ENCODE measurements at places on chromosomes 13 and 19. TPM values are rescaled to one million over a fixed set of nuclear protein-coding genes. Genes with fewer than 3 reads are reported as not detected.

Gene MYH14
- total RNA-seq: not detected

Gene ZIC5
- total RNA-seq: not detected

Gene MCF2L
- 8.7 TPM for total RNA-seq

Gene KCTD4
- total RNA-seq: not detected

Gene GPR12
- total RNA-seq: not detected

Gene ZNF415
- total RNA-seq: 3.2 TPM

Gene ZNF708
- total RNA-seq: 11.8 TPM

Gene ANGPTL8
- total RNA-seq: not detected

Gene PSG7
- total RNA-seq: not detected

Gene WBP4
- total RNA-seq: 16.2 TPM

Gene KLF5
- total RNA-seq: 4.6 TPM

Gene ZNF418
- 4.6 TPM for total RNA-seq

Gene ZNF296
- 3.1 TPM for total RNA-seq

Gene SPC24
- total RNA-seq: 59.6 TPM

Gene TNFSF9
- 0.57 TPM for total RNA-seq

Gene TCF3
- 133 TPM for total RNA-seq

Gene DACT3
- total RNA-seq: 2.9 TPM

- no peak for DNase-seq
Measured at GRCh38 chr19:44925114-44925891, 10.9 kb downstream of the APOC1 start.

GRCh38 chr13:112248406-112248760 lies 127.8 kb upstream of the SPACA7 start:
- no peak for DNase-seq

DNA sequence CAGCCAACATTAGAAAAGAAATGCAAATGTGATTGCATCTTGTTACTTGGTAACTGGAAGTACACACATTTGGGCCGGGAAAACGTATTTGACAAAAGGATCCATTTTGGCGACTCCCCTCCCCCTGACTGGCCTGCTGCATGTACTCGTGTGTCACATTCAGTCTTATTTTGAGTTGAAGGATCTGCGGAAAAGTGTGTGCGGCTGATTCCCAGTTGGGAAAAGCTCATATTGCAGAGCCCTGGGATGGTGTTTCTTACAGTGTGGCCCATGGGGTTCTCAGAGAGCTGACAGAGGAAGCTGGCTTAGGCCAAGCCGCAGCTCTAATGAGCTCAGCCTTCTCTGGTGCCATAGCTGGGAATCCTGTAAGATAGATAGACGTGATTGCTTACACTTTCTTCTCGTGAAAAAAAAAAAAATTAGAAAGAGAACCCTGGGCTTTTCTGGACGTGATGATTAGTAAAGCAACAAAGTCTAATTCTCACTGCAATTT lies 170.3 kb upstream of the ARGLU1 start:
- DNase-seq: no peak

GRCh38 chr13:59250336-59251189 lies 913.2 kb downstream of the DIAPH3 start:
- DNase-seq: no peak

DNA sequence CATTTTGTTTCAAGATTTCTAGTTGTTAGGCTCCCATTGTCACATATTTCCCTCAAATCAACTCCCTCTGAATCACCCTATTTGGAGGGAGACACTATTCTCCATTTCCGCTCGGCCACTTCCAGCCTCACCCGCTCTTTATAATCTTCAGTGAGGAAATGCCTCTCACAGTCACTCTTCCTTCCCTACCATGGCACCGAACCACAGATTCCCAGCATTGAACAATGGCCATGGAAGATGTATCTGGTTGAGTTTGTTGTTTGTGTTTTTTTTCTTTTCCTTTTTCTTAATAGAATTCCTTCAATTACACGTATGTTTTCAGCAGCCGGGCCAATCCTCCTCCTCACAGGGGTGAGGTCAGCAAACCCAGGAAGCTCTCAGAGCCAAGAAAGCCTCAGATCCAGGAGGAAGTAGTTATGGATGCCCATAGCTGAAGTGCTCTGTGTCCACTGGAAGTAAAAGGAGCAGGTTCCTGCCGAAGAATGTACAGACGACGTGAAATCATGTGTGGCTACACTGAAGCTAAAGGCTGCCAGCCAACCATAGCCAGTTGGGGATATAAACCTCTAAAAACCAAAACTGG lies 472.1 kb downstream of the FOXO1 start:
- no peak for DNase-seq

GRCh38 chr19:2982983-2983350 lies 5.6 kb downstream of the TLE6 start:
- no peak for DNase-seq

- peak; percentile 36 for DNase-seq
Measured at GRCh38 chr19:13095393-13095784, 7.3 kb downstream of the LYL1 start.

- no peak for DNase-seq
Measured at GRCh38 chr13:113488283-113488682, 2.2 kb downstream of the DCUN1D2 start.

- DNase-seq: no peak
Measured at GRCh38 chr13:113901231-113901630, 37.4 kb upstream of the GAS6 start.

GRCh38 chr19:31266196-31266595 lies 83.0 kb downstream of the TSHZ3 start:
- DNase-seq: no peak

GRCh38 chr19:7917267-7918061 lies 2.7 kb upstream of the SNAPC2 start:
- DNase-seq: peak; percentile 79

GRCh38 chr19:46369817-46370216 lies 22.9 kb downstream of the PPP5C start:
- DNase-seq: peak; percentile 45

GRCh38 chr13:112441226-112441625 lies 65.1 kb downstream of the SPACA7 start:
- DNase-seq: no peak

DNA sequence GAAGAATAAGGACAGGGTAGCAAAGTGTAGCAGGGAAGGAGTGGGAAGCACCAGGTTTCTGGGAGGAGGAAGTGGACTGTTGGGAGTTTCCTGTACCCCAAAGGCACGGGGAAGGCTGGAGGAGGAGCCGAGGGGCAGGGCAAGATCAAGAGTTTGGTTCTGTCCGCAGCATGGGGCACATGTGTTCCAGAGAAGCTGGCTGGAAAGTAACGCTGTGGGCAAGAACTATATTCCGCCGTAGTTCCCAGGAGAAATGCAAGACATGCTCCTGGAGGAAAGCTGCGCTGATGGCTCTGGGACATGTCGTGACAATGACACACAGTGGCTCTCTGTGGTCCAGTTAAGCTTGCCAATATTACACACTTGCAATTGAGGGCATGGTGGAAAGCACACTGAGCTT lies 51.7 kb upstream of the KPNA3 start:
- no peak for DNase-seq

DNA sequence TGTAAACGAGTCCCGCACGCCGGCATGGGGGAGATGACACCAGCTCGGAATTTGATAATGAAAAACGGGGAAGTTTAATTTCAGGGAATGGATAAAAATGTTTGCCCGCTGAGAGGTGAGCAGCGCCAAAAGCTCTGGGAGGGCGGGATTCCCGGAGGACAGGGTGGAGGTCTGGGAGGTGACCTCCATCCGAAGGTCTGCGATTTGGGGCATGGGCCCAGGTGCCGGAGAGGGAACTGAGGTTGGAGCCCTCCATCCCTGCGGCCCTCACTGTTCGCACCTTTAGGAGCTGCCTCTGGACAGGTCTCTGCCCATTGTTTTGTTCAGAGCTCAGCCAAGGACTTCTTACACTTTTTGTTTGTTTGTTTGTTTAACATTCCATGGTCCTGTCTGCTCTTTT lies 129.8 kb downstream of the URI1 start:
- no peak for DNase-seq

DNA sequence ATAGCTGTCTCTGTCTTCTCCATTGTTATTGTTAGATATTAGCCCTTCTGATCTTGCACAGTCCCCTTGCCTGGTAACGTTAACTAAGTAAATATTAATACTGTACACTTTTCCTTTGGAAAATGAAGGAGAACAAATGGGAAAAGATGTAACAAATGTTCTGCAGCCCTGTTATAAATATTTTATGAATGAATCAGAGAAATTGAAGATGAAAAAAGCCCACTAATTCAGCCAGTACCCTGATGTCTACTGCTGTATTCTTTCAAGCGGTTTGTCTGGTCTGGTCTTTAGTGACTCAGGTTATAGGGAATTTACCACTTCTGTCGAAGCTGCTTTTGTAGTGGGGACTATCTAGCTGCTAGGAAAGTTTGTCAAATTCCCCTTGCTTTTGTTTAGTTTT lies 121.0 kb downstream of the COG6 start:
- no peak for DNase-seq

DNA sequence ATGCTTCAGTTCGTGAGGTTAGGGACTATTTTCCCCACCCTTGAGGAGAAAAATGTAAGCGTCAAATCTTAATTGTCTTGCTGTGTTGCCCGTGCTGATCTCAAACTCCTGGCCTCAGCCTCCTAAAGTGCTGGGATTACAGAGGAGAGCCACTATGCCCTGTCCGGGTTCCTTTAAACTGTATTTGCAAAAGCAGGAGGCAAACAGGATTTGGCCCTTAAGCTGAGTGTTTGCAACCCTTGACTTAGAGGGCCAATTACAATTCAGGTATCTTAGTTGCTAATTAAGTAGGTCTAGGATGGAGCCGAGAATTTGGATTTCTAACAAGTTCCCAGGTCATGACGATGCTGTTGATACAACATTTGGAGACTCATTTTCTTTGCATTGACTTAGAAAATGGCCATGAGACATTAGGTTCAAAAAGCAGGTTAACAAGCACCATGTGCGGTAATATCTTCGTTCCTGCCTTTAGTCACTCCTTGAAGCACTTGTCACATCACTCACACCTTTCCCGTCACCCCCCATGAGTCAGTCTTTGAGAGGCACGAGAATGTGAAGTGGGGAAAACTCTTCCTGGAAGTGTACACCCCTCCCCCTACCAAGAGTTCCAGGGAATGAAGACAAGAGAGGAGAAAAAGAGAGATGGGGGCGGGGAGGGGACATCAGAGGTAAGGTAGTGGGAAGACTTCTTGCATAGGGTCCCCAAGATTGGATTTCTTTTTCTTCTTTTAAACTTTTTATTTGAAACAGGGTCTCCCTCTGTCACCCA lies 2.6 kb downstream of the NAPSA start:
- DNase-seq: peak; percentile 76

- DNase-seq: no peak
Measured at GRCh38 chr19:54429545-54430227, 14.4 kb downstream of the TTYH1 start.

GRCh38 chr13:80133631-80134261 lies 207.2 kb downstream of the SPRY2 start:
- no peak for DNase-seq

GRCh38 chr19:56566904-56567273 lies 379 bp upstream of the ZNF470 start:
- peak; percentile 72 for DNase-seq

GRCh38 chr19:15421721-15422260 lies 3.0 kb upstream of the AKAP8L start:
- DNase-seq: no peak

GRCh38 chr19:48417421-48417820 lies 24.0 kb downstream of the GRIN2D start:
- no peak for DNase-seq

- no peak for DNase-seq
Measured at GRCh38 chr19:42288387-42288786, 13.5 kb upstream of the PRR19 start.

DNA sequence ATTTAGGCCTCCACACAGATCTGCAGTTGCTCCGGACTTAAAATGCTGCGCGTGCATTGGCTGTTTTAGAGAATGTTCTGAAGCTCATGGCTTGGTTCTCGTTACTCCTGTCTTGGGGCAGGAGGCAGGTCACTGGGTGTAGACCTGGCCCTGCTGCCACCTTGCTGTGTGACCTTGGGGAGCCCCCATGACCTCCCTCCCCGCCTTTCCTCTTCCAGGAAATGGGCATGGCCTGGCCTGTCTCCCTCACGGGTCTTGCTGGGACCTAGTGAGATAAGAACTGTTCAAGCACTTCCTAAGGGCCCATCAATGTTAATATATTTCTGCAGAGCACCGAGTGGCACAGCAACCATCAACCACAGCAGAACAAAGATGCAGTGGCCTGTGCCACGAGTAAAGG lies 49.4 kb downstream of the KLF2 start:
- no peak for DNase-seq

- DNase-seq: no peak
Measured at GRCh38 chr13:23074075-23074828, 106.5 kb upstream of the SGCG start.

DNA sequence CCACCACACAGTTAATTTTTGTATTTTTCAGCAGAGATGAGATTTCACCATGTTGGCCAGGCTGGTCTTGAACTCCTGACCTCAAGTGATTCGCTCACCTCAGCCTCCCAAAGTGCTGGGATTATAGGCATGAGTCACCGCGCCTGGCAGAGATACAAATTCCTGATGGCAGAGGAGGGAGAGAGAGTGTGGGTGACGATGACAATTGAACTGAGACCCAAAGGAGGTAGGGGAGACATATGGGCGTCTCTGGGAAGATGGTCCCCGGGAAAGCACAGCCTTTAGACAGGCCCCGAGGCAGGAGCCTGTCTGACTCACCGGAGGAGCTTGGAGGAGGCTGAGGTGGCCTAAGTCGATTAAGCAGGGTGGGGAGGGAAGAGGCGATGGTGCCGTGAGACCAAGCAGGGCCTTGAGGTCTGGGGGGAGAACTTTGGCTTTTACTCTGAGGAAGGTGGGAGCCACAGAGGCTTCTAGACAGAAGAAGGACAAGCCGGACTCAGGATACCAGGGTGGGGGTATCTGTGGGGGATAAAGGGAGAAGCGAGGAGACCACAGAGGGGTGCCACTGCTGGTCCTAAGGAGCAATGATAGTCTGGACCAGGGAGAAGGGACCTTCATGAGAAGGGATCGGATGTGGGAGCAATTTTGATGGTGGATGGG lies 38.2 kb downstream of the ARRDC2 start:
- peak; percentile 51 for DNase-seq

GRCh38 chr19:39941151-39941550 lies 6.7 kb upstream of the FCGBP start:
- no peak for DNase-seq

Data from activated CD4-positive, alpha-beta T cell treated with anti-CD3 and anti-CD28 coated beads for 36 hours (primary cell).